ENCODE measurements at places on chromosomes 16 and 17. TPM values are rescaled to one million over a fixed set of nuclear protein-coding genes. Genes with fewer than 3 reads are reported as not detected.

The SPNS3 gene
- 7.8 TPM for polyA plus RNA-seq

The ZNF18 gene
- 10.6 TPM for polyA plus RNA-seq

The ALOX12 gene
- 0.21 TPM for polyA plus RNA-seq

The CCL1 gene
- polyA plus RNA-seq: not detected

The SLC16A11 gene
- polyA plus RNA-seq: 1.2 TPM

The EFCAB13 gene
- polyA plus RNA-seq: 2.3 TPM

The PIRT gene
- not detected for polyA plus RNA-seq

All from CD4-positive, CD25-positive, alpha-beta regulatory T cell (primary cell).